ENCODE measurements at places on chromosomes 2 and 18. TPM values are rescaled to one million over a fixed set of nuclear protein-coding genes. Genes with fewer than 3 reads are reported as not detected.

The BZW1 gene
- 845 TPM for total RNA-seq

The RPIA gene
- total RNA-seq: 6.2 TPM

The SPEG gene
- 4.1 TPM for total RNA-seq

The SMARCAL1 gene
- total RNA-seq: 21.0 TPM

The NEU2 gene
- not detected for total RNA-seq

The UNC50 gene
- 50.6 TPM for total RNA-seq

The ST8SIA5 gene
- not detected for total RNA-seq

The HTR2B gene
- not detected for total RNA-seq

The NR4A2 gene
- 0.57 TPM for total RNA-seq

The IL36A gene
- total RNA-seq: 1.0 TPM

The KDM3A gene
- 30.1 TPM for total RNA-seq

The TNS1 gene
- 0.50 TPM for total RNA-seq

The DSG3 gene
- 765 TPM for total RNA-seq
